ENCODE measurements at places on chromosomes 1 and 21.

DNA sequence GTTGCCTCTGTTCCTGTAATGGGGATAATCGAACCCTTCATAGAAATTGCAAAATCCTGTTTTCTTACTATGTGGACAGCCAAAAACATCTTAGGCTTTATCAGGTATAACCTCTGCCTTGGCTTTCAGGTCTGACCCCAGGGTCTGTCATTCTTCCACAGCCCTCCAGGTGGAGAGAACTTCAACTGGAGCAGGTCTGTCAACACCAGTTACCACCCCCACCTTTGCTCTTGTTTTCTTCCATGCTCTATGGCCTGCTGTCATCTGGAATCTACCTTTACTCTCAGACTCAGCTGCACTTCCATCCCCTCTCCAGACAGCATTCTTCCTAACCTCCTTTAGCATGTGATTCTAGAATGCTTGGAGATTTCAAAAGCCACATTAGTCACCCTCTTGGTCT lies 10.4 kb upstream of the GJA9 start:
- no peak for DNase-seq

DNA sequence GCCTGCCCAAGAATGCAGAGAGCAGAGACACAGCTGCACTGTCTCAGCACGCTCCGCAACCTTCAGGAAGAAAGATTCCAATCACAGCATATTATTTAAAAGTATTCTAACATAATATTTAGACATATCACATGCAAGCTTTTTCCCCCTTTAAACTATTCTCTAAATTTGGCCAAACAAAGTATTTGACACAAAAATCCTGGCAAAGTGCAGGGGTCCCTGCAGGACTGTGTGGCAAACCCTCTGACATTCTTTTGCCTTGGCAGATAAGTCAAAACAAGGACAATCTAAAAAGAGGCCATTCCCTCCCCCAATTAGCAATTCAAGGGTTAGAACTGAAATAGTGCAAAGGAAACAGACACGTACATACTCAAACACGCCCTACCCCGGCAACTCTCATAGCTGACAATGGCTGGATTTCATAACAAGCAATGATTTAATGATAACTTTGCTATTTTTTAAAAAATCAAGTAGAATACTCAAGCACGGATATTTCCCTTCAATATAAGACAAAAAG lies 225.3 kb downstream of the MRPL39 start:
- no peak for DNase-seq

DNA sequence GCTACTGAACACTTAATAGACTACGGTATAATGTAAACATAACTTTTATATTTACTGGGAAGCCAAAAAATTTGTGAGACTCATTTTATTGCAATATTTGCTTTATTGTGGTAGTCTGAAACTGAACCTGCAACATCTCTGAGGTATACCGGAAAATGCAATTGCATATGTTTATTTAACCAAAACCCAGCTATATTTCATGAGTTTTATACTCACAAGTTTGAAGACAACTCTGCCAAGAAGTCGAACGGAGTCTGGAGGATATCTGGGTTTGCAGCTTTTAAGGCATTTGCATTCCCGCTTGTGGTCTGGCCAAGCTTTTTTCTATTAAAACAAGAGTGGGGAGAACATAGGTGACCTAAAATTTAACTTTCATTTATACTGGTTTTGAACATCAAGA lies 171.9 kb downstream of the SMYD3 start:
- no peak for DNase-seq

- DNase-seq = no peak
These were observed 75.1 kb downstream of the ZFYVE9 start for GRCh38 chr1:52216907-52217458.

GRCh38 chr1:205812271-205812877 lies 624 bp downstream of the SLC41A1 start:
- DNase-seq = no peak

- no peak for DNase-seq
These were observed 154.8 kb upstream of the VAMP3 start for GRCh38 chr1:7616076-7616832.

GRCh38 chr21:33937146-33937545 lies 21.5 kb upstream of the ATP5PO start:
- no peak for DNase-seq

- no peak for DNase-seq
These were observed 37.4 kb downstream of the PCAT6 start for GRCh38 chr1:202848191-202848542.

DNA sequence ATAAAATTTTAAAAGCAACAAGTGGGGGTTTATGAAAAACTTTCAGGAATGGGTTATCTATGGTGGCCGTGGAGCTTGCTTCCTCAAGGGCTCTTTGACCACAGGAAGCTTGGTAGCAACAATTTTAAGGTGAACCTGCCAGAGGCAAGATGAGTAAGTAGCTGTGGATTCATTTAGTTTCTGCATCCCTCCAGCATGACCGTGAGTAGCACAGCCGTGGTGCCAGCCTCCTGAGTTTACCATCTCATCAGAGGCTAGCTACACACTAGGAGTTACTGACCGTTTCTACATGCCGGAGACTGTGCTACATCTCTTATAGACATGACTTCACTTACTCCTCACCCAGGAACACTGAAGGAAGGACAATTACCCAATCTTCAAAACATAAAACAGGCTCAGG lies 30.1 kb upstream of the PLEKHG5 start:
- DNase-seq = no peak

DNA sequence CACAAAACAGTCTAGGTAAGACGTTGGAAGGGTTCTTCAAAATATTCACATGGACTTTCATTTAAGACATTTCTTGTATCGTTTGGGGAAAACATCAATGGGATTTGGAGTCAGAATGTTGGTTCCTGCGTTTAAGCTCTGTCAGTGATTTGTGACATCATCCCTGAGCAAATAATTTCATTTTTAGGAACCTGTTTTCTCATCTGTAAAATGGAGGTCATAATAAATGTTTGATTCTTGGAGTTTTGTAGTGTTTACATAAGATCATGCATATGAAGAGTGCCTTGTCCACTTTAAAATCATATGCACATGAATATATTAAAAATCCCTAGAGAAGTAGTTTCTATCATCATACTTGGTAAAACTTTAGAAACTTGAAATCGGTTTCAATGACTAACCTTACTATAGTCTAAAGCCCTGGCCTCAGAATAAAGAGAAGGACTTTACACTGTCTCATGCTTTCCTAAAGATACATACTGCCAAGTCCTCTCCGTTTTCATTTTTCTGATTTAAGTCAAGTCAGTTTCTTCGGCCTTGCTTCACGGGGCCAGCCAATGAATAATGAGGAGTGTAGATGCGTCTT lies 178.4 kb downstream of the ADSS2 start:
- DNase-seq = no peak

DNA sequence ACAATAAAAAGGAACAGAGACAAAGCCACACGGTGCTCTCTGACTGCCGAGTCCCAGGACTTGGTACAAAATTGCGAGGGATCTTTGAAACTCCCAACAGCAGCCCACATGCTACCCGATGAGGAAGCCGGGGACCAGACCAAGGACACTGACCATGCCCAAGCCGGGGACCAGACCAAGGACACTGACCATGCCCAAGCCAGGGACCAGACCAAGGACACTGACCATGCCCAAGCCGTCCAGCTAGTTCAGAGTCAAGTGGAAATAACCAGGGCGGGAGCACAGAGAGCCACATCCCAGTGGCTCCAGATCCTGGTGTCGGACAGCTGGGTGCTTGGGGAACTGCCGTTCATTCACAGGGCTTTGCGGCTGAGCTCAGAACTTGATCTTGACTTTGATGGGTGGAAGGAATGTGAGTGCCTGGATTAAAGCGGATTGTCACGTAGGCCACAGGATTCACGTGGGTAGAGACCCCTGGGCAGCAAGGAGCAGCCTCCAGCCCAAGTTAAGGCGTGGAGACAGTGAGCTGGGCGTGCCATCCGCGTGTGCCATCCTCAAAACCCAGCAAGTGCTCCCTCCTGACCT lies 16.5 kb upstream of the TRAPPC10 start:
- no peak for DNase-seq

GRCh38 chr1:236864996-236865817 lies 70.1 kb downstream of the MTR start:
- no peak for DNase-seq
